ENCODE measurements at places on chromosomes 5 and 9.

DNA sequence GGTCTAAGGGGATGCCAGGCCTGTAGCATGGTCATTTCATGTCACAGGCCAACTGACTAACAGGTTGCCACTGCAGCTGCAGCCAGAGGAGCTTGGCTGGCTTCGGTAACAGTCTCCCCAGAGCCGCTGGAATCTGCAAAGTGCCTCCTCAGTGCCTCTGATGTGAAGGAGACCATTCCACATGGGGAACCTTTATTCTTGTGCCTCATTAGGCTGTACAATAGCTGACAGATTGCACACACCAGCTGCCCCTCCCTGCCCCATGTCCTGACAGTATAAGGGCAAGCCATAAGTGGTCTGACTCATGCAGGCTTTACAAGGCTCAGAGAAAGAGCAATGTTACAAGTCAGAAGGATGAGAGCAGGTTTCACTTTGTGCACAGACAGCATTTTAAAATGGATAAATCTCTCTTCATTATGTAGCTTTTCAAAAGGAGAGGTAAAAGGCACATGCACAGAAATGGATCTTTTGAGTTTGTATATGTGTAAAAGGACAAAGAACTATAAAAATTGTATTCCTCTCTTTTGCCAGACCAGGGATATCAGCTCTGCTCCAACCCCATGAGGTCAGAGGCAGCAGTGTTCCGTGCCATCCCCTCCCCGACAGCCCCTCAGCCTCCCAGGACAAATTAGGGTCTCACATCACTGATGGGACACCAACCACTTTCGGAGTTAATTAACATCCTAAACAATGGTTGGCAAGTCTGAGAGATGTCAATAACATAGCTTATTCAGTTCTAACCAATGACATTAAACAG lies 467.8 kb downstream of the TMEM232 start:
- no peak for DNase-seq

DNA sequence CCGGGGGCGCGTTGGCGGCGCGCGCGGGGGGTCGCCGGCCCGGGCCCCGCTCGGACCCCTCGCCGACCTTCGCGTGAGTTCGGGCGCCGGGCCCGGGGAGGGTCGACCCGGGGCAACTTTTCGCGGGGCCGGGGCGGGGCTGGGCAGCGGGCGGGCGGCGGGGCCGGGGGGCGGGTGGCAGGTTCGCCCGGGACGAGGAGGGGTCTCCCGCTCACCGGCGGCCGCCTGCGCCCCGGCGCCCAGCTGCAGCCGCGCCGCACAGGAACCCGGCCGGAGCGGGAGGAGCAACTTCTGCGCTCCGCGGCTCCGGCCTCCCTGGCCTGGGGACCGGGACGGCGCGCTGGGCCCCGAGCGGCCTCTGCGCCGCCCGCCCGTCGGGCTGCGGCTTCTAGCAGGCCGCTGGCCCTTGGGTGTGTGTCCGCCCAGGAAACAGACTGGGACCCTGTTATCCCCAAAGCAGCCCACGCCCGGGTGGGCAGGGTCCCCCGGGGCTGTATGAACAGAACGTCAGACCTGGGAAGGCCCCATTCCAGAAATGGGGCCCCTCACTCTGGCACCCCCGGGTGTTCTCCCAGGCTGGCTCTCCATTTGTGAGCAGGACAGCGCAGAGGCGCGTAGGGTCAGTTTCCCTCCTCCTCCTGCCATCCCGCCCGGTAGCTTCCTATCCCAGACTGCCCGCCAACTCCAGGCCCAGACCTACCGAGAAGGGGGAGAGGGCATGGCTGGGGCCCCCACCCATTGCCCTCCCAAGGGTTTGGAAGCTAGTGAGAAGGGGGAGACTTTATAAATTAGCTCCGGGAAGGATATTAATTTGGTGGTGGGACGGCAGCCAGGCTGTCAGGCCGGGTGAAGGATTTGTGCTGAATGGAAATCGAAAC lies 708 bp downstream of the RXRA start:
- DNase-seq, result no peak

DNA sequence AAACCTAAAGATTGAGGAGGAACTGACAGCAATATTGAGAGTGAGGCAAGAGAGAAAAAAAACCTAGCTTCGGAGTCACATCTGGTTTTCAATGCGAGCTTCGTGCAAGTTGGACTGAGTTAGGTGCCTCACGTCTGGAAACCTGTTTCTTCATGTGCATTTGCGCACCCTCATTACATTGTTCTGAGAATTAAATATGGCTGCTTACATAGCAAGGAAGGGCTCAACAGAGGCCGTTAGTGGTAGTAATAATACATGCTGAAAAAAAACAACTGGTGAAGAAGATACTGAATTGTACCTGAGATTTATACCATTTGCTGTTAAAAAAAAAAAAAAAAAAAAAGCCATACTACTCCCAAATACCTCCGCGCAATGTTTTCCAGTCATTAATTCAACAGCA lies 18.6 kb downstream of the DNAJA1 start:
- no peak for DNase-seq

- DNase-seq, result no peak
Observed at GRCh38 chr5:94254214-94254613, 364.2 kb downstream of the KIAA0825 start.

DNA sequence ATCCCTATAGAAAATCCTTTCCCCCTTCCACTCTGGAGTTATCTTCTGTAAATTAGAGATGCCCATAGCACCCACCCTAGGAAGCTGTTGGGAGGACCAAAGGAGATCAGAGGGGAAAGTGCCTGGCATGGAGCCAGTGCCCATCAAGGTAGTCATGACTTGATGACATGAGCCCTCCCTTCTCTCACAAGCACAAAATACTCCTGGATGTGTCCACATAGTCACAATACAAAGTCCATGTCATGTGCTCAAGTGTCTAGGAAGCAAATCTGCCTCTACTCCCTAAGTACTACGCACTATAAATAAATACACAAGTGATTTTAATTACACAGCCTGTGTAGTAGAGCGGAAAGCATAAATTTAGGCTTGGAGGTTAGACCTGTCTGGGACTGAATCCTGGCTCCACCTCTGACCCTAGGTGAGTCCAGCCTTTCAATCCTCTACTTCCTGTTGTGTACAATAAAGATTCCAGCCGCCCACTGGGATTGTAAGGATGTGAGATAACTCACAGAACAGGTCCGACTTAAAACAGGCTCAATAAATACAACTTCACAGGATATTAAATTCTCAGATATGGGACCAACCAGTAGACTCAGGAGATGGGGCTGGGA lies 30.6 kb downstream of the TTC39B start:
- DNase-seq, result no peak

DNA sequence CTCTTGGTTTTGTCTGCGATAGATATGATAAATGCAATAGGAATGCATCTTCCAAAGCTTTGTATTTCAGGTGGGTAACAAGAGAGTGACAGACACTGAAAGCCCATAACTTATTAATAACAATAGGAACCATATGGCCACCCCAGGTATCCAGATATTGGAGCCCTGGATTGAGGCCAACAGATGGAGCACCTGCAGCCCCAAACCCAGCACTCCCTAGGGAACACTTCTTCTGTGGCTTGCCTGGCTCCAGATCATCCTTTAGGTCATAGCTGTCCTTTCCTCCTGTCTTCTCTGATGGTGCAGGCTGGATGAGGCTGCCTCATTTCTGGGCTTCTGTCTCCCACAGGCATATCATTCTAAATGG lies 5.0 kb upstream of the IL3 start:
- no peak for DNase-seq

DNA sequence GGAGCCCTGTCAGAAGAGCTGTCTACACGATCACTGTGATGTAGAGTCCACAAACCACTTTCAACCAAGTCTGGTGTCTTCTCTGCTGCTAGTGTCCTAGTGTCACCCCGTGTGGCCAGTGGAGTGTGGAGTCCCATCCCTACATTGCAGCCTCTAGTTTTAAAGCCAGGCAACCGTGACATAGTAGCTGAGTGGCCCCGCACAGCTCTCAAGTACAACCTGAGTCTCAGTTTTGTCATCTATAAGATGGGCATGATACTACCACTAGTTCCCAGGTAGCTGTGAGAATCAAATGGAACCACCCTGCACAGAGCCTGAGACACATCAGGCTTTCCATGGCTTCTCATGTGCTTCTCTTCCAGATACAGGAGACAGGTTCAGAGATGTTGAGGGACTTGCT lies 43.2 kb upstream of the AKNA start:
- no peak for DNase-seq

GRCh38 chr9:37994639-37995347 lies 74.2 kb downstream of the SHB start:
- no peak for DNase-seq

GRCh38 chr5:80763211-80763610 lies 108.4 kb upstream of the DHFR start:
- DNase-seq, result no peak

GRCh38 chr9:127733614-127734013 lies 1.5 kb downstream of the TOR2A start:
- DNase-seq, result no peak

GRCh38 chr5:89994266-89994665 lies 415.3 kb downstream of the CETN3 start:
- DNase-seq, result no peak

DNA sequence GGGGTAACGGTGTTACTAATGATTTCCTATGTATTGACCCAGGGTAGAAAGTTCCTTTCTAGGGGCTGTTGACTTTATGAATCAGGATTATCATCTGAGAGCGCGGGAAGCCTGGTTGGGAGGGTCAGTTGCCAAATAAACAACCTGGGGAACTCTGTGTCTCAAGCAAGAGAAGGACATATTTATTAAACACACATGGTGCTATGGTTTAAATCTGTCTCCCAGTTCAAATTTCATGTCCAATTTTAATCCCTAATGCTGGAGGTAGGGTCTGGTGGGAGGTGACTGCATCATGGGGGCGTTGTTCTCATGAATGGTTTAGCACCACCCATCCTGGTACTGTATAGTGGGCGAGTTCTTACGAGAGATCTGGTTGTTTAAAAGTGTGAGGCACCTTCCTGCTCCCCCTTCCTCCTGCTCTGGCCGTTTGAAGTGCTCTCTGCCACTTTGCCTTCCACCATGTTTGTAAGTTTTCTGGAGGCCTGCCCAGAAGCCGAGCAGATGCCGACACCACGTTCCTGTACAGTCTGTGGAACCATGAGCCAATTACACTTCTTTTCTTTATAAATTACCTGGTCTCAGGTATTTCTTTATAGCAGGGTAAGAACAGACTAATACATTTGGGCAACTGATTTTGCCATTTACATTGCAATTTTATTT lies 19.7 kb upstream of the GAS1 start:
- no peak for DNase-seq

DNA sequence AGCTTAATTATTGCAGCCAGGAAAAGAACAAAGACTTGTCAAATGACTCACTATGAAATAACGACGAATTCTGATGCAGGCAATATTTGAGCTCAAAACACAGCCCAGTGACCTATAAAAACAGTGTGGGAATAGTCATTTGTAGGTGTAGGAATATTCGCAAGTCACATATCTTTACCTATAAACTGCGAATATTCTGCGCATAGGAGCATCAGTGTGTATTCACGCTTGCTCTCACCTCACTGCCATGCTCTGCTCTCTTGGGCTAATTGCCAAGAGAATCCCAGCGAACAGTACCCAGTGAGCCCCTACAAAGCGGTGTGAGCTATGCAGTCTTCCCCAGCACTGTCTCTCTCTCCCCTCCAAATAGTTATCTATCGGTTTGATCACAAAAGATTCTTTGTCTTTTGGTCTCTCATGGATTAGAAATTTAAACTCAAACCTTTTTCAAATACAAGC lies 74.2 kb downstream of the ST8SIA4 start:
- no peak for DNase-seq
